Fibroblast of skin of scalp (primary cell): ENCODE measurements at places on chromosomes 16 and 17.

- no peak for DNase-seq
Measured at GRCh38 chr17:62681939-62682381, 54.5 kb downstream of the MRC2 start.

DNA sequence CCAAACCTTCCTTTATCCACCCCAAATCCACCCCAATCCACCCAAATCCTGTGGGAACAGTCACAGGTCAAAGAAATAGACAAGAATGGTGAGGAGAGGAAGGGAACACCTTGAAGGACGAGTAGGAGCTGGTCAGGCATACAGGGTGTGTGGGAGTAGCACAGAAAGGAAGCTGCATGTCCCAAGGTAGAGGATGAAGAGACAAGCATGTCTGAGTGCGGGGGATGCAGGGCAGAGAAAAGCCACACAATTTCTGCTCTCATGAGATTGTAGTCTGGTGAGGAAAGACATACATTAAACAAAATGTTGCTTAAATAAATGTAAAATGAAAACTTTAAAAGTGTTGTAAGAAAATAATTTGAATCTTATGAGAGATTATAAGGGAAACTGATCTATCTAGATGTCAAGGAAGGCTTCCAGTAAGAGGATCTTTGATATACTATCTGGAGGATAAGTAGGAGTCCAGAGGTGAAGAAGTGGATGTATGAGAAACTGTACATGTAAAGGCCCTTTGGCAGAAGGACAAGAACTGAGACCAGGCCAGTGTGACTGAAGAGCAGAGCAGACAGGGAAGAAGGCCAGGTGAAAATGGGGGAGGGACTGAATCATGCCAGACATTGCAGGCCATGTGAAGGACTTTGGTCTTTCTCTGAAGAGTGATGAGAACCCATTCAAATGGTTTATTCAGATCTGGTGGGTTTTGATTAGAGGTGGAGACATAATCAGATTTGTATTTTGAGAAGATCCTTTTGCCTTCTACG is 18.6 kb downstream of the TMEM98 start:
- no peak for DNase-seq

- peak; percentile 30 for DNase-seq
Measured at GRCh38 chr16:60031740-60032139, 1297.6 kb upstream of the GOT2 start.

- no peak for DNase-seq
Measured at GRCh38 chr16:29696881-29697331, 17.9 kb downstream of the QPRT start.

- DNase-seq, result no peak
Measured at GRCh38 chr17:74892974-74893911, at the start of gene FADS6. TSS of gene FADS6 (minus strand) at chr17:74893633. CDS start at chr17:74893595, 38 bp downstream.

GRCh38 chr16:71707199-71707598 is 17.3 kb downstream of the PHLPP2 start:
- no peak for DNase-seq

DNA sequence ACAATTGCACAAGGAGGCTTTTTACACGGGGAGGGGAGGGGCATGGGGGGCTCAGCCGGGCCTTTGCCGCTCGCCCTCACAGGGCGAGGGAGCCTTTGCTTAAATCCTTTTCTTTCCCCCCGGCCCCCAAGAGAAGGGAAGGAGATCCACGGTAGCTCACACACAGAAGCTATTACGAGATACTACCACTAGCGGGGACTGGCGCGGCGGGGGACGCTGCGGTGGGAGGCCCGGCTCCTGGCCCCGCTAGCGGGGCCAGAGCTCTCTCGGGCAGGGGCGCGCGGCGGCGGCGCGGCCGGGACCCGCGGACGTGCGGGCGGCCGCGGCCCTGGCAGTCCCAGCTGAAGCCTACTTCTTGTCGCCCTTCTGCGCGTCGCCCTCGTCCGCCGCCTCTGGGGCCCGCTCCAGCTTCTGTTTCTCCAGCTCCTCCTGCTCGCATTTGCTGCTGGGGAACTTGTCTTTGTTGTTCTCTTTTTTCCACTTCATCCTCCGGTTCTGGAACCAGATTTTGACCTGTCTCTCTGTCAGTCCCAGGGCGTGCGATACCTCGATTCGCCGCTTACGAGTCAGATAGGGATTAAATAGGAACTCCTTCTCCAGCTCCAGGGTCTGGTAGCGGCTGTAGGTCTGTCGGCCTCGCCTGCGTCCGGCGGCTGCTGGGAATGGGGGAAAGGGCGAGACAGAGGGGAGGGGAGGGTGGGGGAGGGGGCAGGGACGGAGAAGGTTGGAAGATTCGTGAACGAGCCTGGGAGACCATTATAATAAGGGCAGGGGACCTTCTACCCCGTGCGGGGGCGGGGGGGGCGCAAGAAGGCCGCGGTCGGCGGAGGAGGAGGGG is 2.0 kb downstream of the HOXB8 start:
- peak; percentile 40 for DNase-seq

- DNase-seq, result peak; percentile 73
Measured at GRCh38 chr16:16867973-16868372, 489.0 kb downstream of the NPIPA7 start.

- peak; percentile 92 for DNase-seq
Measured at GRCh38 chr16:70428178-70428998, 10.5 kb downstream of the ST3GAL2 start.

DNA sequence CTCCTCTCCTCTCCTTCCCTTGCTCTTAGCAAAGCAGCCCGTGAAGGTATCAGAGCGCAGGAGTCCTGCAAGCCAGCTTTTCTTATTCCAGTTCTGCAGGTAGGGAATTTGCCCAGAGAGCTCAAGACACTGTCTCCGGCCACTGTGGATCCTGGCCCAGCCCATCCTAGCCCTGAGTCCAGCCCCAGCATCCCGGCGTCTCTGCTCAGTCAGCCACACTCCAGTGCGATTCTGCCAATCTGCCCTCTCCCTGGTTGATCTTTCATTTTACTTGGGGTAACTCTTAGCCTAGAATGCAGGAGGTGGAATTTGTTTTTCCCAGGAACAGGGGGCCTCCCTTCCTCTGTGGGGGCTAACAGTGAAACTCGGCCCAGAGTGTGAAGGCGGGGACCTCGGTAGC is 176.9 kb upstream of the GSE1 start:
- DNase-seq, result no peak

- DNase-seq, result no peak
Measured at GRCh38 chr16:75111514-75111940, 5.1 kb downstream of the LDHD start.

GRCh38 chr17:50020841-50021599 is 26.0 kb upstream of the DLX3 start:
- no peak for DNase-seq

DNA sequence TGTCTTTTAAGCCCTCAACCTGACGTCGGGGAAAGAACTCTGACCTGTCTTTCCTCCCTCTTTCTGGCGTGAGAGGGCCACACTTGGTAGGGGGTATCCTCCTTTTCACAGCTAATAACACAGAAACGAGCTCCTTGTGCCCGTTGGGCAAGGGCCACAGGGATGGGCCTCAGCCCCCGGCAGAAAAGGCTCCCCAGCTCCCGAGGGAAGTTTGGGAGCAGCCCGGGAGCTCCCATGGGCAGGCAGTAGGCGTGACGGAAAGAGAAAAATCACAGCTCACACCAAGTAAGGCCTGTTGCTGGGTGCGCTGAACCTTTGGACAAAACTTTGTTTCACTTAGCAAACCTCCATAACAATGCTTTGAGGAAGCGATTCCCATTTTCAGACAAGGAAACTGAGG is 82.8 kb upstream of the MED9 start:
- no peak for DNase-seq

DNA sequence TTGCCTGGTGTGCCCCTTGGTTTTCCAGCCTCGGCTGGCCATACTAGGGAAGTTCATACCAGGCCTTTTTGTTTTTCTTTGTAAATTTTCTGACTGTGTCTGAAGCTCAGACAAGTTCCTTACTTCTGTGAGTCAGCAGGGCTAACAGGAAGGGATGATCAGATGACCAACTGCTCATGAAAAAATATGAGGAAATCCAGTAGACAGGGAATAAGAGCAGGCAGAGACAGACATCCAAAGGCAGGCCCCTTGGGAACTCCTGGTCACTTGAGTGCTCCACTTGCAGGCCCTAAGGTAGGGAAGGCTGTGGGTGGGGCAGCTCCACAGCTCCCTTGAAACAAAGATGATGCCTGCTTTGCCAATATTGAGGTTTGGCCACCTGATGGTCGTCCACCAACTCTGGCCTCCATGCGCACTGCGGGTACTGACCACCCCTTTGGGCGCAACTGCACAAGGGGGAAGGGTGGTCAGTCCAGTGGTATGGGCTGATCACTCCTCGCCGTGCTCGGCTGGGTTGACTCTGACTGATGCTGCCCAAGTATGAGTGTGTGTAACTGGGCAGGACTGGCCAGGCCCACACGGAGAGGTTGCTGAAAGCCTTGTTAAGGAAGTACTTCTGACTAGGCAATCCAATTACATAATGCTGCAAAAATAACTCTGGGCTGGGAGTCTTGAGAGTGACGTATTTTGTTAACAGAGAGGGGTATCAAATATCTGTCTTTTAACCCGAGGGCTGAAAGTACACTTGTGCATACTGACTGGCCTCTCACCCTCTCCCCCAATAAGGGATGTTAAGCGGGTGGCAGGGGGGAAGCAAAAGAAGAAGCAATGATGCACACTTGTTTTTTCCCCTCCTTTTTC is 20.8 kb upstream of the ZFHX3 start:
- DNase-seq, result peak; percentile 94

DNA sequence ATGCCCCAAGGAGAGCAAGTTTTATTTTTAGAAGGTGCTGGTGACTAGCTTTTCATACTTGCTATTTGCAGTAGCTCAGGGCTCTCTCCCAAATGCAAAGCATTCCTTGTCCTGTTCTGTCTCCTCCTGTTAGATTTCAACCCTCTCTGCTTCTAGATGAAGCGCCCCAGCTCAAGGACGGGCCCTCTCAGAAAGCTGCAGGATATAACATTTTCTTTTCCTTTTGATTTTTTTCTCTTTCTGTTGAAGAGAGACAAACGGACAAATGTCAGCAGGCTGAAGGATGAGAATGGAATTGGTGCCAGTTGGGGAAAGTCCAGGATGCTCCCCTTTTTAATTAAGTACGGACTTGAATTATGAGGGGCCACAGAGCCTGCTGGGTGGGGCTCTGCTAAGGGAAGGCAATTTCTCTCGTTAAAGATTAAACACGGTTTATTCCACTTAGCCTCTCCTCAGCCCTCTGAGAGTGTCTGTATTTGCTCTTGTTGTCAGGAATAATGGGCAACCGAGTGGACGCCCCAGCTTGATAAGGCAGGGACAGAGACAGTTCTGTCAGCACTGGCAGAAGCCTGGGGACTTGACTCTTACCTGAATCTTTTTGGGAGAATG is 6.2 kb upstream of the ETV4 start:
- no peak for DNase-seq

DNA sequence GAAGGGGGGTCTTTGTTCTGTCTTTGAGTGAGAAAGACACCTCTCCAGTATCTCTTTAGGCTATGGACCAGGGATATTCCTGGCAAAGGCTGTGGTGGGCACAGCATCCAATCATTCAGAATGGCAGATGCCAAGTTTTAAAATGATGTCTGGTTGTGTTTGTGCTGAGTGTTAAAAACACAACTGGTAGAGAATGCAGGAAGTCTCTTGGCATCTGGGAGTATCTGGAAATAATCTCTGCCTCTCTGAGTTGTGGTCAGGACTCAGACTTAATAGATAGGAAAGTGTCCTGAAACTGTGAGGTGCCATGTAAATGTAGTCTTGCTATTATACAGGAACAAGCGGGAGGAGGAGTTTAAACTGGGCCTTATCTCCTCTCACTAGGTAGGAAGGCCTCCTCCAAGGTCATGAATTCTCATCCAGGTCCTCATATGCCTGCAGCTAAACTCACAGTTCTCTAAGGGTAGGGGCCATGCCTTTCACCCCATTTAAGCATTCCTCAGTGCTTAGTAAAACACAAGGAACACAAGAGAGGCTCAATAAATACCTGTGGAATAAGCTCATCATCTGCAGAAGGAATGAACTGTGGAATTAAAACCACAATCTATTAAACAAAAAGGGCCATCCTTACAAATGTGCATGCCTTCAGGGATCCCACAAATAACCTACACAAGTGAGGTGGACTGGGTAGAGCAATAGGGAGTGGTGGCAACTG is 317.6 kb downstream of the CBLN1 start:
- peak; percentile 90 for DNase-seq

DNA sequence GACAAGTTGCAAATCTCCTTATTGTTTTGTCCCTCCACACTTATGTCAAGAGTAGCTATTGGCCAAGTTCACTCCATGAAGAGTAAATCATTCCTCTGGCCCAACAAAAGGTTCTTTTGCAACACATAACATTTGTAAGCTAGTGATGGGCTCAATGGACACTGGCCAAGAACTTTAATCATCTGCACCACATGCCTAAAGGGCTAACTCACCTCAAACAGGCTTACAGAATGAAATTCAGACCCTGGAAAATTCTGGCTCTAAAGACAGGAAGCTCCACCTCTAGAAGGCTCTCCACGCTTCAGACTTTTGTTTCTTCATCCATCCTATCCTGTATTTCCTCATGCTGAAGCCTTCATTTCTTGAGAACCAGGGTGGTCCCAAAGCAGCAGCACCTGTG is 10.9 kb upstream of the ANKFN1 start:
- DNase-seq, result peak; percentile 70

- no peak for DNase-seq
Measured at GRCh38 chr16:76819226-76819916, 371.6 kb upstream of the MON1B start.

GRCh38 chr17:8294814-8295316 is 335 bp downstream of the SLC25A35 start:
- no peak for DNase-seq

DNA sequence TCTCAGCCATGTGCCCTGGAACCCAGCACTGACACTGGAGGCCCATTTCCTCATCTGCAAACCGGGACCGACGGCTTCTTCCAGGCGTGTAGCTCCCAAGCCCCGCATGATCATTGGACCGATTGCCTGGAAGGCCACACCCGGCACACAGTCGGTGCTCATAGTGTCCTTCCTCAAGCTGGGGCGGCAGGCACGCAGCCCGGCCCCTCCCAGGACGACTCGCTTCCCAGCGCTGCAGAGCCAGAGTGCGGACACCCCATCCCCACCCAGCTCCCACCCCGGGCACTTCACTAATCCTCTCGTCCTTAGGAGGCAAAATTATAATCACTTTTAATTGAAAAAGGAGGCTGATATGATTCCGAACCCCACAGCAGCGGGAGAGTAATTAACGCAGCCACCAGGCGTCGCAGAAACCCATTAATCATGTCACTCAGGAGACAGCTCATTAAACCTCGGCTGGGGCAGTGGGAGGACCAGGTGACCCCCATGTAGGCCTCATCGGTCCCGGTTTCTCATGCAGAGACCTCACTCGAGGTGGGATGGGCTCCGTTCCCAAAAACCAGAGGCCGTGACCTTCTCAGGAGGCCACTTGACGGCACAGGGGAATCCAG is 33.1 kb downstream of the ZNF469 start:
- DNase-seq, result no peak

DNA sequence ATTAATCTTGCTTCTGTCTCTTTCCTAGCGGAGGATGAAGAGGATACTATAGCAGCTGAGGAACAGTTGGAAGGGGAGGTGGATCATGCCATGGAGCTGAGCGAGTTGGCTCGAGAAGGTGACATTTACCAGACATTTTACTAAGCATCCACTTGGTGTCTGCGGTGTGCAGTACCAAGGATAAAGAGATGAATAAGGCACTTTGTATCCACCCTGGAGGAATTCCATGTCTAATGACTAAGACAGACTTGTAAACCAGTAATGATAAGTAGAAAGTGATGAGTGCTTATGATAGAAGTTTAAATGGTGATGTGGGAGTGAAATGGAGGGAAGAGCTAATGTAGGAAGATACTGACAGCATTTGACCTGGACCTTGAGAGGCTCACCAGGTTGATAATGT is 12.0 kb downstream of the SRCAP start:
- DNase-seq, result no peak
